HT1080 (cell line): ENCODE measurements at places on chromosomes 12 and 14. TPM values are rescaled to one million over a fixed set of nuclear protein-coding genes. Genes with fewer than 3 reads are reported as not detected.

Gene FAR2
- 10.1 and 12.4 TPM in 2 replicates for total RNA-seq

Gene TTC9
- 0.80 and 0.87 TPM in 2 replicates for total RNA-seq

Gene SCNN1A
- total RNA-seq, result 0.11 and 1.8 TPM in 2 replicates

Gene PCK2
- total RNA-seq, result 27.1 and 29.3 TPM in 2 replicates

Gene GARIN6
- total RNA-seq, result not detected in 2 replicates

Gene LMO3
- not detected in 2 replicates for total RNA-seq
